Non-pigmented ciliary epithelial cell (primary cell): ENCODE measurements at places on chromosomes 2 and 18.

GRCh38 chr2:68828887-68829708, 42.1 kb downstream of the BMP10 start:
- peak; percentile 83 for DNase-seq

DNA sequence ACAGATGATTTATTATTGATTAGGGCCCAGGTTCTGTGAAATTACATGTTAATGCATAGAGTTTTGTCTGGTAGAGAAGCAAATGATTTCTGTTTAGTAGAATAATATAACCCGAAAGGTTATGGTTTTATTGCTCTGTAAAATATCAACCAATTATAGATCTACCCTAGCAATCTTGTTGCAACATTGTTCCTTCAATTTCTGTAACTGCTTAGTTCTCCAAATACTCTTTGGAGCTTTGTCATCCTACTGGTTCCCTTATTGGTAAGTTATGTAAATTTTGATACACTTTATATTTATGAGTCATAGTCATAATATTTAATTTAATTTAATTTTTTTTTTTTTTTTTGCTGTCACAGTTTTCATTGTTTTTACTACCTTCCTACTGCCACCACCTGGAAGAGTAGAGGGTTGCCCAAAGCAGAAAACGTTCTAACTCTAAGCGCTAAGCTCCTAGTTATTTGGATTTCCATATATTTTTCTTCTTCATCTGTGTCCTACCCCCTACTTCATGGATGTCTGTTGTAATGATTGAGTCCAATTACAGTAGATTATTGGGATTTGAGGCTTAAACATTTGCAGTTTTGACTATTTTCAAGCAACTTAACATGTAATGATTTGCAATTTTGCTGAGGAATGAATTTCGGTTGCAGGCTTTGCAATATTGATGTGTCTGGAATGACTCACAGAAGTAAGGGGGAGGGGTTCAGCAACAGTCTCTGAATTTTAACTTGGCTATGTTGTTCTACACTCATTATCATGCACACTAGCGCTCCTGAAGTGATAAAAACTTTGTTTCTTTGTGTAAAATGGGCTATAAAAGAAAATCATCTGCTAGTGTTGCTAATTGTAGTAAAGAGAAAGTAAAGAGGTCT, 51.1 kb downstream of the NABP1 start:
- DNase-seq: no peak

- DNase-seq: no peak
Observed at GRCh38 chr2:74985978-74986609, 27.7 kb downstream of the POLE4 start.

DNA sequence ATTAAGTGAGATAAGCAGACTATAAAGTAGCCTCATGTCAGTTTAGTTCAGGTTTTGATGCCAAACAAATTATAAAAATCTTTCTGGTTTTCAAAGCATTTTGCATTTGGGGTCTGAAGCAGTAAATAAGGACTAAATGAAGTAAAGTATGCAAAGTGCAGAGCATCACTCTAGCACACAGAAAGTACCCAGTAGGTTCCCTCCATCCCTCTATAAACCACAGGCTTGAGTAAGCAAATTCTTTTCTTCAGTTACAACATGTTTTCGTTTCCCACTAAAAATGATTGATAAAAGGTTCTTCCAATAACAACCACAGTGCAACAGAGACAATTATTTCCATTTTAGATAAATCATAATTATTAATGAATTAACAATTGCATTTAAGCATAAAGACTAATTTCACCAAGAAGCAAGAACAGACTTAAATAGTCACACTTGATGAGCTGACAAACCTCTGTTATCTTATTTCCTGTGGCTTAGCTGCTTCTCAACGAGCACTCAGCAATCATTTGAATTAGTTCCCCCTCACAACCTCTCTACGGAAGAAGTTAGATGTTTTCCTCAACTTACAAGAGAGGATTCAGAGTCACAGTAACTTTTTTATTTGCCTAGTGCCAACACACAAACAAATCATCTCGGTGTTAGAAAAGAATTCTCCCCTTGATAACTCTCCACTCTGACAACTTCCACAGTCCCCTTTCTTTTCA, 249.8 kb downstream of the NBAS start:
- no peak for DNase-seq

GRCh38 chr18:5309888-5310470, 14.5 kb upstream of the ZBTB14 start:
- no peak for DNase-seq

DNA sequence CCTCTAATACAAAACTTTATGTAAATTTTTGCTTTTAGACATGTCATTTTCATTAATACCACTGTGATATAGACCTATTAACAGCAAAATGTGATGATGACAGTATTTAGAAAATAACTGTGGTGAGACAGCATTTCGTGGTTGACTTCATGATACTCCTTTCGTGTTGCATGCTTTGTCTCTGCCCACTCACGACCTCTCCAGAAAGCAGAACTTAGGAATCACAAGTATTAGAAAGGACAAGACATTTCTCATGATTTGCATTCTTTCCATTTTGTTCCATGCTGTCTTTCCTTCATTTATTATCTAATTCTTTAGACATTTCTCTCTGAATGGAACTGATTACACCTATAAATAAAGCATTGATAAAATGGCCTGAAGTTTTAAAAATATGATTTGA, 85.2 kb upstream of the POU3F3 start:
- DNase-seq: peak; percentile 60
